ENCODE measurements at places on chromosomes 2 and 18. TPM values are rescaled to one million over a fixed set of nuclear protein-coding genes. Genes with fewer than 3 reads are reported as not detected.

The PCARE gene
- not detected for total RNA-seq

The NYAP2 gene
- 2.4 TPM for total RNA-seq

The PROKR1 gene
- total RNA-seq = not detected

The STRN gene
- total RNA-seq = 31.4 TPM

GRCh38 chr2:205982776-205983327 is 103.1 kb downstream of the INO80D start:
- H3K27me3 ChIP-seq = no peaks in the 10 kb centered on the region
- no peak for DNase-seq
- H3K4me3 ChIP-seq = no peak overlapping the region
- H3K36me3 ChIP-seq = no peaks in the 10 kb centered on the region

DNA sequence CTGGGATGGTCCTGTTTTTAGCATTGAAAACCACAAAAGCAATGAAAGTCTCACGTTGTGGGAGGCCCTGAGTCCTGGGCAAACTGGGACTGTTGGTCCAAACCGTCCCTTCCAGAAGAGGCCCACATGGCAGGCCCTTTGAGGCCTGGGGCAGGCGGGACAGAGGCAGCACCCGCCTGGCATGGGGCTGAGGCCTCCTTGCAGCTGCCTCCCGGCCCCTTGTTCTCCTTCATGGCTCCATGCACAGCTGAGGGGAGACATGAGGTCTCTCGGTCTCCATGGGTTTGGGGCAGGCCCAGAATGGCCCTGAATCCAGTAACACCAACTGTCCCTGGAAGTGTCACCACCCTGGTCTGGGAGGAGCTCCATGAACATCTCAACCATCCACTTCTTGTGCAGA is 61.9 kb downstream of the RRM2 start:
- DNase-seq = no peak
- H3K27me3 ChIP-seq = no peaks in the 10 kb centered on the region
- H3K4me1 ChIP-seq = no peaks in the 10 kb centered on the region
- H3K36me3 ChIP-seq = no peaks in the 10 kb centered on the region
- no peak overlapping the region for H3K4me3 ChIP-seq

- no peak for DNase-seq
- H3K4me3 ChIP-seq = no peak overlapping the region
- no peak overlapping the region for H3K27ac ChIP-seq
Measured at GRCh38 chr2:235106874-235107639, 155.2 kb downstream of the SH3BP4 start.
